NCI-H2081 (cell line): ENCODE measurements at places on chromosomes 2 and 18.
A peak's percentile ranks its signal among the peaks of the same experiment; 100 is the strongest.

GRCh38 chr2:127624756-127625571 lies 21.0 kb upstream of the GPR17 start:
- DNase-seq: no peak

- no peak for DNase-seq
These were observed 397.2 kb upstream of the FANCL start for GRCh38 chr2:58638256-58638805.

DNA sequence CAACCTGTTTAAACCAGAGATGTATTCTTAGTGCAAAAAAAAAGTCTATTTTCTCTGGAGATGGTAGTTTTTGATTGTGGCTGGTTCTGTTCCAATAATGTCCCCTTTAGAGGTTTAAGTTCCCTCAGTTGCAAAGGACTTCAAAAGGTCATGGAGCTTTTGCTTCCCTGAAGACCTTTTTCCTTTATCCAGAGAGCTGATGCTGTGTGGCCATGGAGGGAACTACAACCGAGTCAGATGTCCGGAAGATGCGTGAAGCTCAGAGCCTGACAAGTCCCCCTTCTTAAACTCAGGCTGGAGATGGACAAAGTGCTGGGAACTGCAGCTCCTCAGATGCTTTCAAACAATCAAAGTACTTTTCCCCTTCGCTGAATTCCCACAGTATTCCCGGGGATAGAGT lies 176.1 kb downstream of the TMEM18 start:
- no peak for DNase-seq

DNA sequence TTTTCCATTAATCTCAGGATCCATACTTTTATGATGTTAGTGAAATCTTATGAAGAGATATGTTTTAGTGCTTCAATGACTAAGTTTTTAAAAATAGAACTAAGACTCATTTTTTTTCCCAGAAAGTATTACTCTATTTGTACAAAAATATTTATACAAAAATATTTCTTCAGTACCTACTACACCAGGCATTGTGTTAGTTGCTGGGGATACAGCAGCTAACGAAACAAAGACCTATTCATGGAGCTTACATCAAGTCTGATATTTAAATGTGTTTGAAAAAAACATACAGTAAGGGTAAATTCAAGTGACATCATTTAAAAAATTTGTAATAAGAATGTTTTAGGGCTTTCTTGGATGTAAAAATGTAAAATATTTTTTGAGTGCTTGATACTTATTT lies 11.6 kb downstream of the VAPA start:
- no peak for DNase-seq

DNA sequence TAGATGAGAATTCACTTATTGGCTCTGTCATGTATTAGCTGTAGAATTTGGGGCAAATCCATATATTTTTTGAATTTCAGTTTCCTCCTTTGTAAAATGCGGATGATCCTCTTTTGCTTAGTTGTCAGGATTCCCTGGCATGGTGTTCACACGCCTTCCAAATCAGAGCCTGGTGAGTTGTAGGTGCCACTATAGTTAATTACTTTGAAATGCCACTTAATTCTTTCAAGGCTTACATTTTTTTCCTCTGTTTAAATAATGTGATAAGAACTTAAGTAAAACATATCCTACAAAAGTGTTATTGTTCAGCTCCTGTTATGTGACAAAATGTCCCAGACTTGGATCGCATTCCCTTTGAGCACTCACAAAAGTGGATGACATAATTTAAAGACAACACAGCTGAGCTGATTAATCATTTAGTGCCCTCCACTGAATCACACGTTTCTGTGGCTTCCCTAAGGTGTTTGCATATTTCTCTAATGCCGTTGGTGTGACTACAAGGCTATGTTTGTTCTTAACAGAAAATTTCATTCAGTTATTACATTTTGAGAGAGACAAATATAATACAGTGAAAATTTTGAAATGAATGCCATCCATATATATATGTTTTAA lies 471.2 kb upstream of the CHST9 start:
- DNase-seq: no peak

GRCh38 chr2:1849450-1849849 lies 105.1 kb upstream of the PXDN start:
- DNase-seq: no peak

- DNase-seq: peak; percentile 65
These were observed 1.4 kb downstream of the FZD5 start for GRCh38 chr2:207768168-207768865.

- no peak for DNase-seq
These were observed 17.0 kb upstream of the ANKRD44 start for GRCh38 chr2:197327472-197328098.

DNA sequence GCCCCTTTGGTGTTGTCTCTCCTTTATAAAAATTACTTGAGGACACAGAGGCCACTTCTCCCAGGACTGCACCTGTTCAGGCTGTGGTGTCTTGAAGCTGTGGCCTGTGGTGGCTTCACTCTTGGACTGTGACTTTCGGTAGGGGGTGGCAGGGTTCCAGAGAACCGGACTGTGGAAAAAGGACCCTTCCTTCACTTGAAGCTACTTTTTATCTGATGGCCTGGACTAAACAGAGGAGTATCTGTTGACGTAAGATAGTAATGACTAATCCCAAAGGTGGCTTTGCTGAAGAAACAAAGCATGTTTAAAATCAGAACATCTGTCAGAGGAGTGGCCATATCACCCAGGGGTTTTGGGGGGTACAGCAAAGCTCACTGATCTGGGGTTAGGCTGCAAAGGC lies 60.8 kb downstream of the CENPO start:
- DNase-seq: no peak

DNA sequence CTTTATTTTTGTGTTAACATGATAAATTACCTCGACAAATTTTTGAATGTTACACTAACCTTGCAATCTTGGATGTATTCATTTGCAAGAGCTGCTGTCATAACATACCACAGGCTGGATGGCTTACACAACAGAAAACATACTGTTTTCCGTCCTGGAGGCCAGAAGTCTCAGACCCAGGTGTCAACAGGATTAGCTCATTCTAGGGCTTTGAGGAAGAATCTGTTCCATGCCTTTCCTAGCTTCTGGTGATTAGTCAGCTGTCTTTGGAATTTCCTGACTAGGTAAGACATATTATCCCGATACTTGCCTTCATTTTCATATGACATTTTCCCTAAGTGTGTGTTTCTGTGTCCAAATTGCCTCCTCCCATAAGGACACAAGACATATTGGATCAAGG lies 188.6 kb upstream of the CDH19 start:
- no peak for DNase-seq

GRCh38 chr18:73986711-73987110 lies 160.9 kb downstream of the FBXO15 start:
- DNase-seq: no peak

DNA sequence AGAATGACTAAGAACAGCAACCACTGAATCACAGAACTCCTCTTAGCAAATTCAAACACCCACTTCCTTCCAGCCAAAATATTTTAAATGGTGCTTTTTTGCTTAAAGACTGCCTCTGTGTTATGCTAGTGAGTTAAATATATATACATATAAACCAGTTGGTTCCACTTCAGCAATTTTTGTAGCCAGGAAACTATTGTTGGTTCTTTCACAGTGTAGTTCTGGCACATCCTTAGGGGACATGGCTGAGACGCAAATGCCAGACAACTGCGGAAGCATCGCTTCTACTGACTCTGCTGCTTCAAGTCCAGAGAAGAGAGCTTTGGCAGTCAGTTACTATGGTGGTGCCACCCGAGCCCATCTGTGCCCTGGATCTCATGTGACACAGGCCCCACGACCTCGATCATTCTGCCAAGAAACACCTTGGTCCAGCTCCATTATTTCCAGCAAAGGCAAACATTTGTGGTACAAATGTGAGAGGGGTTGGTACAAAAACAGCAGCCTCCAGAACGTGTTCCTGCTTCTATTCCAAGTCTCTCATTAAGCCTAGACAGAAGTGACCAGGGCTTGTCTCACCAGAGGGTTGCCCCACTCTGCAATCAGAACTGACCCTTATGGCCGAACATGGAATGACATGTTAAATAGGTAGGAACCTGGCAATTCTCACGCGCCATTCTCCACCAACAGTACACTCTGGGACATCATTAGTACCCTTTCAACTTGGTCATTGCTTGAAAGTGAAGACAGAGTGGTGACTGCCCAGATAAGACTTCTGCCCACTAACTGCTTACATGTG lies 117.8 kb upstream of the NRP2 start:
- no peak for DNase-seq

- no peak for DNase-seq
These were observed 45.4 kb downstream of the ASAP2 start for GRCh38 chr2:9252002-9252357.

GRCh38 chr2:170643346-170643745 lies 71.8 kb upstream of the SP5 start:
- no peak for DNase-seq

- no peak for DNase-seq
These were observed 104.6 kb upstream of the COL3A1 start for GRCh38 chr2:188869550-188869949.

- DNase-seq: no peak
These were observed 28.9 kb upstream of the SEMA4C start for GRCh38 chr2:96898641-96899412.

- no peak for DNase-seq
These were observed 10.9 kb upstream of the GULP1 start for GRCh38 chr2:188280811-188281222.

GRCh38 chr18:26429535-26430226 lies 118.7 kb downstream of the KCTD1 start:
- DNase-seq: no peak

GRCh38 chr2:45726188-45726587 lies 74.7 kb downstream of the PRKCE start:
- no peak for DNase-seq

DNA sequence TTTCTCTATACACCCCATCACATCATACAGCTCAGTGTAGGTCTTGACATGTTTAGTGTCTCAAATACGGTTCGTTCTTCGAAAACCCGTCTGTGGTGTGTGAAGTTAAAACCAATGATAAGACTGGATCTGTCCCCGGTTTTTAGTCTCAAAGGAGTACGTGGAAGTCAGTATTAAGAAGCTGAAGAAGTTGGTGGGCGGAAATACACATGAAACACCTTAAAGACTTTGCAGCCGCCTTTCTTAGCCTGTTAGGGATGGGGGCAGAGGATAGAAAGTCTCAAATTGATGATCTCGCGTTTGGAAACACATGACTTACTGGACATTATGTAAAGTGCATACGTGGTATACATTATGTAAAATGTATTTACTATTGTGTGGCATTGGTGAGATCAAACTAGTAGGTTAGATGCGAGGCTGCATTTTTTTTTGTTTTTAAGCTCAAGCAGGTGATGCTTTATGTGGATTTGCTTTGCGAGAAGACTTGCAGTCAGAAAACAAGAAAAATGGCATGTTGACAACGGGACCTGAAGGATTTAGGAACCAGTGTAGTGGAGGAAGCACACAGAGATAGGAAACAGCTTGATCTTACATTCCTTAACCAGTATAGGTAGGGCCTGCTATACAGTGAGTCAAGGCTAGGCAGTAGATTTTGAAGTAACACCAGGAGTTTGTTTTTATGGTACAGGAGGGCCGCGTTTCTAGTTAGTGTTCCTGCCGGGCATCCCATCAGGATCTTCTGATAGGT lies 1.2 kb downstream of the CNOT11 start:
- DNase-seq: no peak

GRCh38 chr18:55861266-55861665 lies 273.3 kb upstream of the TCF4 start:
- DNase-seq: no peak

- no peak for DNase-seq
These were observed 24.8 kb downstream of the BMPR2 start for GRCh38 chr2:202400941-202401340.

DNA sequence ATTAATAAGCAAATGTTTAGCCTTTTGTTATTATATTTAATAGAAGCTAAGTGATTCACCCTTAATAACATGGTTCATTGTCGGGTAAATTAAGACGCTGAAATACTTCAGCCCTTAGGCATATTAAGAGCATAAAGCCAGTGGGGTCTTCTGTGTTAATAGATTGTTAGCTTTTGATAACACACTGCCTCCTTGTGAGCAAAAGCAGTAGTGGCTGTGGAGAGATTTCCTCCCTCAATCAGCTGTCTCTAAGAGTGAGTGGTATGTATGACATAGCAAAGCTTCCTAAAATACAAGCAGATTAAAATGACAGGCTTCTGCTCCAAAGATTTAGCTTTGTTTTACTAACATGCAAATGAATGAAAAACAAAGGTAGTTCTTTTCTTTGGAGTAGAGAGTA lies 143.7 kb upstream of the SYT4 start:
- DNase-seq: no peak

DNA sequence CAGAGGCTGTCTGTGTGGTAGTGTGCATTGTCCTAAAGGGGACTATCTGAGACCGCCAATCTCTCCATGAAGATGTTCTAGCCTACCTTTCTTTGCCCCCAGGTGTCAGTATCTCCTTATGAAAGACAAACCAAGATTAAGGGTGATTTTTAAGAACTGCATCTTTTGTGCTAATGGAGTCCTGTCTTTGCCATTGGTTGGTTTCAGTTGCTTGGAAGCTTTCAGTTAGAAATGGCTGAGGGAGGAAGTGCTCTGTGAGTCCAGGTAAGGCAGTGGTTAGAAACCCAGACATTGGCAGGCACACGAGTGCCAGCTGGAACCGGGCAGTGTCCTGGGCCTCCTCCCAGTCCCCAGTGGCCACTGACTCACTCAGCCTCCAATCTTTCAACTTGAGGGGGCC lies 111.3 kb downstream of the DOCK10 start:
- no peak for DNase-seq

DNA sequence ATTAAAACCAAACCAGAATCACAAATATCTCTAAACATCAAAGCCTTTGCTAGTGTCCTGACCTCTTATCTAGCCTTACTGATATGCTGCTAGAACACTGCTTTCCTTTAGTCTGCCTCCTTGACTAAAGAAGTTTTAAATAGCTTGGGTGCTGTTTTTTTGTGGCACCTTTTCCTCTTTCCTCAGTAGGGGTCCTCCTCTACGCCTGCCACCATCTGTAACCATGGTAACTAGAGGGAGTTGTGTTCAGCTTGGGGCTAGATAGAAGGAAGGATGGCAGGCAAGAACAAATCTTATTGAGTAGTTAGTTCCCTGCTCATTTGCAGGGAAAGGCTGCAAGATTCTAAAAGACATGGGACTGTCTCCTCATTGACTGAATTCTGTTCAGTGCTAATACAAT lies 86.0 kb downstream of the TAF4B start:
- no peak for DNase-seq

DNA sequence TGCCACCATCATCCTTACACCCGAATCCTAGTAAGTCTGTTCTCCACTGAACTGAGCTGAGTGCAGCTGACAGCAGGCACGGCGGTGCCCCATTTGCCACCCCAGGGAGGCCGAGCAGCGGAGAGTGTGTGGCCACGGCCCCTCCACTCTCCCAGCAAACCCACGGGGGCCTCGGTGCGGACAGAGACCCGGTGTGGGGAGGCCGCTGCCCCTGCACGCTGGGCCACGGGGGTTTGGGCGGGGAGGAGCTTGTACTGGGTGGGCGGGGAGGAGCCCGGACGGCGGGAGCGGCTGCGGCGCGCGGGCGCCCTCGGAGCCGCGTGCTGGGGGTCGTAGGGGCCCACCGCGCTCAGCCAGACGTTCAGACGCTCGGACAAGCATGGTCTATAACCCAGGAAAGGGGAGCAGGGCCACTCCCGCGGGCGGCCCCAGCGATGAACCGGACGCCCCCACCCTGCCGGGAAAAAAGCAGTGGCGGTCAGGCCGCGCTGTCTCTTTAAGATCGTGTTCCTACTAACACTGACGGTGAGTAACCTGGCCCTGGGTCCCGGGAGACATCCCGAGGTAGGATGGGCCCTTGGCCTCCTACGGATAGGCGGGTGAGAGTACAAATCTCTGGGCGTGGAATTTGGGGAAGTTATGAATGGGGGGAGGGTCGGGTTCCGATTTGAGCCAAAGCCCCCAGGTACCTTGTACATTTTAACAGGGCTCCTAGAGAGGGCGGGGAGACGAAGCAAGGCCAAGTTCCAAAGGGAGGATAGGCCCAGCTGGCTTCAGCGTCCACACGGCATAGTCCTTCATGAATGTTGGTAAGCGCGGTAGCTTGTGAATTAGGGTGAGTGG lies at the start of gene ITPRIPL1:
ITPRIPL1 (plus strand) TSS at position 277 of the 843 bp plus-strand sequence; CDS start at position 800, 523 bp downstream.
- DNase-seq: peak; percentile 29
